Endodermal cell (in vitro differentiated cells): ENCODE measurements at places on chromosomes 6 and 20.

DNA sequence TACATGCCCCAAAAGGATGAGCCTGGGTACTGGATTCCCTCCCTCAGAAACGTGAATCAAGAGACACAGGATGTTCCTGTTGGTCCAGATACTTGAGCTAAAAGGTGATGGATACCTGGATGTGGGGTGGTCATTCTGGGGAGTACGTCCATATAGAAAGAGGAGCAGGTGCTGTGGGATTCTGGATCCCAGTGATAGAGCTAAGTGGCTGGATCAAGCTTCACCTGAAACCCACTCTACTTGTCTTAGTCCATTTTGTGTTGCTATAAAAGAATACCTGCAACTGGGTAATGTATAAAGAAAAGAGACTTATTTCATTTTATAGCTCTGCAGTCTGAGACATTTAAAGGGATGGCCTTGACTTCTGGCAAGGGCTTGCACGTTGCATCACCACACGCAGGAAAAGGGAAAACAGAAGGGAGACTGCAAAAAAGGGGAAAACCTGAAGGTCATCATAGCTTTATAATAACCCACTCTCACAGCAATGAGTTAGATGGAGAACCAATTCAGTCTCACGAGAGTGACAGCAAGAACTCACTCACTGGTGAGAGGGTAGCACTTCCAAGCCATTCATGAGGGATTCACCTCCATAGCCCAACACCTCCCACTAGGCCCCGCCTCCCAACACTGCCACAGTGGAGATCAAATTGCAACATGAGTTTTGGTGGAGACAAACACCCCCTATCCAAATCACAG is 31.2 kb downstream of the RIPOR3 start:
- DNase-seq: no peak

DNA sequence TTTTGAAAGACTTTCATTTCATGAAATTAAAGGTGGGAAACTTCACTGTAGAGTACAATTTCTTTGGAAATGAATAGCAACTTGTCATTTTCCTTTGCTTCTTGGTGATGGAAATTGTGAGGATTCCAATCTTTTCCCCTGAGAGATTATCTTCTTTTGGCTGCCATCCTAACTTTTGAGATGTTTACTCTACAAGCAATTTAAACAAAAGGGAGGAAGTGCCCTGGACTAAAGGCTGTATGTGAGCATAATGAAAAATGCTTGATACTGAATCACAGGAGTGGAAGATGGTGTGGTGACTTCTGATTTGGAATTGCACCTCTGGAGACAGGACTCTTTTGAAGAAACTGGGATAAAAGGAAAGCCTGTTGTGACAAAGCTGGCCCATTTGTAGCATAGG is 43.1 kb upstream of the JAG1 start:
- DNase-seq: no peak

DNA sequence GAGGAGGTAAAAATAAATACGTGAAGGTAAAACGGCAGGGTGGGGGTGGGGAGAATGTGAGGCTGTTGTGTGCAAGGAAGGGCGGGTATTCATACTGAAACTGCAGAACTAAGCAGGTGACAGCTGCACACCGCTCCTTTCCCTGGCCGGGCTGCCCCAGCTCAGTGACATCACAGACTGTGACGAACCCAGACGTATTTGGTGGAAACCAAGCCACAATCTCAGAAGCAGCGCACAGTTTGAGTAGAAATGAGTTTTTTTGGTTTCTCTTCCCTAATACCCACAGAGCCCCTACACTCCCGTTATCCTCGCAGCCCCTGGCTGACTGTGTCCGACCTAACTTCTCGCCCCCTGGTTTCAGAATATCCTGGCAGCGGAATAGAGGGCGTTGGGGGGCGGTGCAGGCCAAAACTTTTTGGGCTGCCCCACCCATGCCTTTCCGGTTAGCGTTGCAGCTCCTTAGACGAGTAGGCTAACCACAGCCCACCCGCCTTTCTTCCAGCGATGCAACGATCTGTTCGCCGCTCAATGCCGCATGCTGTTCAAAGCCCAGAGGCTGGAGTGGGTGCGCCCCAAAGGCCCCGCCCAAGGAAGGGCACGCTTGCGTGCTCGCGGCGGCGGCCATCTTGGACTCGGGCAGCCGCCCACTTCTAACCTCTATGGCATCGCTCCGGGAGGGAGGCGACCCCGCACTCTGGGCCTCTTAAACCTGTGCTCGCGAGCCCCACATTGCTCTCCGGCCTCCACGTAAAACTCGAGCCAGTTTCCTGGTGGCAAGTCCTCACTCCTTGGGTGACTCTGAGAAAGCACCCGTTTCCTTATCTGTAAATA is 9.1 kb downstream of the BAK1 start:
- peak; percentile 90 for DNase-seq

DNA sequence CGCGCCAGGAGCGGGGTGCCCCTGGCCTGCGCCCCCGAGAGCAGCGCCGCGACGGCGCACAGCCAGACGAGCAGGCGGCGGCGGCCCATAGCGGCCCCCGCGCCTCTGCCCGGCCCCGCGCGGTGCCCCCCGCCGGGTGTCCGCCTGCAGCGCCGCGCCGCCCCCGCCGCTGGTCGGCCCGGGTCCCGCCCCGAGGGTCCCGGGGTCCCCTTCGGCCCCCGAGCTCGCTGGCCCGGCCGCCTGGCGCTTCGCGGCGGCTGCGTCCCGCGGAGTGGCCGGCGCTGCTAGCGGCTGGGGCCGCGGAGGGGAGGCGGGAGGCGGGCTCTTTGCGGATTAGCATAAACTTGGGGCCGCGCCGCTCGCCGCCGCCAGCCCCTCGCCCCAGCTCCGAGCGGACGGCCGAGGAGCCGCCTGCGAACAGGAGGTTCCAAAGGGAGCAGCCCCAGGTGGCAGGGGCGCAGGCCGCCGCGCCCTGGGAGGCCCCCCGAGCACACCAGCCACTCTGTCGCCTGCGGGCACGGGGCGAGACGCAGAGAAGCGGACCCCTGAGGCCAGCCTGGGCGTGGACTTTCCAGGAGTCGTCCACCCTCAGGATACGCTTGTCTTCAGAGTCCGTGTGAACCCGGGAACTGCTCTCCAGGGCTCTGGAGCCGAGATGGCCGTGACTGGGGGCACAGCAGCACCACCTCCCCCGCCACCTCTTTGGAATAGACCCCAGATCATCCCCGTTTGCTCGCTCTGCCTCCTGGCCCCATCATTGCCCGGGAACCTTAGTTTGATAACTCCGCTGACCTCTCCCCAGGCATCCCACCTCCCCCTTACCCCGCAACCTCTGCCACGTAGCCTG is at the start of gene EMILIN3:
TSS of gene EMILIN3 (minus strand) at position 273 of the 847 bp plus-strand sequence. CDS start at position 89, 184 bp downstream.
- DNase-seq: peak; percentile 80

DNA sequence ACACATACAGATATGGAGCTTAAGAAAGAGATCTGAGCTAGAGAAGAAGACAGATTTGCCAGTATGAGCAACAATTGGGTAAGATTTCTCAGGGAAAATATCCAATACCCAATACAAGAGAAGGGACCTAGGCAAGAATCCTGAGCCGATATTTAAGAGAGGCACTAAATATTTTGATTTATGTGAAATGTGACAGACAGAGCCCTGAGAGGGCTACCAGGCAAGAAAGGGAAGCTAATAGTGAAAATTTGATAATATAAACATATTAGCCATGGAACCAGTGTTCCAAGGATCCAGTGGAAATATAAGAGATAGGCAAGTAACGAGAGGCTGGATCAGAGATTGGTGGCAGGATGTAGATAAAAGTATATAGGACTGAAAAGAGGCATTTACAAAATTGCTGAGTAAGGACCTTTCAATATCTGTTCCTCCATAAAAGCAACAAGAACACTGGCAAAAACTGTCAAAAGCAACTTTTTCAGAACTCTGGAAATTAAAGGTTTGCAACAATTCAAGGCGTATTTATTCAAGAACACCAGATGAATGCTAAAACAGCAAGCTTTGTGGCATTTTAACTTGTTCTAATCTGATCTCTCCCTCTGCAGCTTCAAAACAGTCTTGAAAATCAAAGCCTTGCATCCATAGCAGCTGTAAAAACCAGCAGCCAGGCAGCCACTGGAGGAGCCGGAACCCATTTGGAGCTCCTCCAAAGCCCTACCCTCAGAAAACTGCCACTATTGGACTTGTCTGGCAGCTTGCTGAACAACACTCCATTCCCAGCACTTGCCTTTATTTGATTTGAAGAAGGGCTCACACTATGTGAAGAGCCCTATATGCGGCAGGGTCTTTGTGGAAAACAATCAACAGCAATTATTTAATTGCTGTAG is 58.8 kb downstream of the REV3L start:
- DNase-seq: no peak

DNA sequence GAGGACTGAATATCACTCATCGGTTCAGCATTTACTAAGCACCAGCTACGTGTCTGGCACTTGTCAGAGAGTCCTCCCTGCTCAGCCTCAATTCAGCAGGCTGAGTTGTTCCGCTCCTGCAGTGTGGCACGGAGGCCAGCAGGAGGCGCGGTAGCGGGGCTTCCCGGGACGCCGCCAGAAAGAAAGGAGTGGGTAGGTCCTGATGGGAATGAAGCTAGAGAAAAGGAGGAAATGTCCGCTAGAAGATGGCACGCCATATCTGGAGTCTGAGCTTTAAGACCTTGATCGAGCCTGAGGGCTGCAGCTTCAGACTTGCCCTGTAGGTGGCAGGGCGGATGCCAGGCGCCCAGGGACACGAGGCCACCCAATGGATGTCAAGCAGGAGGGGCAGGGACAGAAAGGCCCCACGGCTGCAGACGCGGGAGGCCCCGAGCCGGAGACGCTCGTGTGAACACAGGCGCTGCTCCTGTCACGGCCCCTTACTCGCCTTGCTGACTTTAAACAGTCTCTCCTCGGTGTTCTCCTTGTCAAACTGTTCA is 18.7 kb downstream of the SERPINB6 start:
- peak; percentile 97 for DNase-seq

DNA sequence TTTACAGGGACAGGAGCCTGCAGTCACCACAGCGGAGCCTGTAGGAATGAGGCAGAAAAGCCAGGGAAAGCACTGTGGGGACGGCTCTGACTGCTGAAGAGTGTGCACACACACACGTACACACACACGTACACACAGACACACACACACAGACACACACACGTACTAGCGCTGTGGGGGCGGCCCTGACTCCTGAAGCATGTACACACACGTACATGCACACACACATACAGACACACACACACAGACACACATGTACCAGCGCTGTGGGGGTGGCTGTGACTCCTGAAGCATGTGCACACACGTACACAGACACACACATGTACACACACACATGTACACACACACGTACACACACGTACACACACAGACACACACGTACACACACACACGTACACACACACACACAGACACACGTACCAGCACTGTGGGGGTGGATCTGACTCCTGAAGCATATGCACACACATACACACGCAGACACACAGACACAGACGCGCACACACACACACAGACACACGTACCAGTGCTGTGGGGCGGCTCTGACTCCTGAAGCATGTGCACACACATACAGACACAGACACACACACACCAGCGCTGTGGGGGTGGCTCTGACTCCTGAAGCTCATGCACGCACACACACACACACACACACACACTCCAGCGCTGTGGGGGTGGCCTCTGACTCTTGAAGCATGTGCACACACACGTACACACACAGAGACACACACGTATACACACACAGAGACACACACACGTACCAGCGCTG is 127.3 kb downstream of the DLL1 start:
- DNase-seq: peak; percentile 31

- no peak for DNase-seq
These were observed 117.1 kb upstream of the PRND start for GRCh38 chr20:4604580-4604979.

DNA sequence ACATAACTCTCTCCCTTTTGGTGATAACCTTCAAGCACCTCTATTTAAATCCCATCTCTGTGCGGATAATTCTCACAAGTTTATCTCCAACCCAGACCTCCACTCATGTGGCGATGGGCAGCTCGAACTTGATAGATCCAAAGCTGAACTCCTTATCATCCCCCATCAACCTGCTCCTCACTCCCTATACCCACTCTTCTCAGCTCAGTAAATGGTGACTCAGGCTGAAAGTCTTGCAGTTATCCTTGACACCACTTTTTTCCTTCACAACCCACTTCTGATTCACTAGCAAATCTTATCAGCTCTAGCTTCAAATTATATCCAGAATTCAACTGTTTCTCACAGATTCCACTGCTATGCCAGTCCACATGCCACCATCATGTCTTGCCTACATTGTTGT is 155.3 kb upstream of the STXBP5 start:
- no peak for DNase-seq

DNA sequence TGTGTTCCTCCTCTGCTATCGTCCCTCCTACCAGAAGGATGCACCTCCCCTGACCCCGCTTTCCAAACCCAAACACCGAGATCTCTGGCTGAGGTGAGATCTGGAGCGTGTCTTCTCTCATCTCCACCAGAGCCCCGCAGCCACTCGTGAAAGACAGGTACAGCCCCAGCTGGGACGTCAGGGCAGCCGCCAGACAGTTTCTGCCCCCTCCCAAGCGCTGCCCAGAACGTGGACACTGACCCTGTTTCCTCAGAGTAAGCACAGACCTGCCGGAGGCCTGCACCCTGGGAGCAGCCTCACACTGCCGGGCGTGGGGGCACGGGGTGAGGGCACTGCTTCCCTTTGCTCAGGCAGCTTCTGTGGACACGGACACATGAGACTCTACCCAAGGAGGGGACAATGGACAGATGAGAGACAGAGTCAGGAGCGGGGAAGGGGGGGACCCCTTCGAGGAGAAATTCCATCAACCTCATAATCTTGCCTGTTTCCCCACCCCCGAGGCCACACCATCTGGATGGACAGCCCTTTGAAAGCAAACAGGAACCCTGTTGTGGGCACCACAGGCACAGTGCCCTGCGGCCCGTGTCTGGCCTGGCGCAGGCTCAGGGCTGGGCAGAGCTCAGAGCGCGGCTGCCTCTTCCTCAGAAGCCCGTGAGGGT is 210.6 kb downstream of the DLL1 start:
- DNase-seq: peak; percentile 35

- DNase-seq: peak; percentile 85
These were observed 2.3 kb downstream of the E2F3 start for GRCh38 chr6:20403766-20404640.

DNA sequence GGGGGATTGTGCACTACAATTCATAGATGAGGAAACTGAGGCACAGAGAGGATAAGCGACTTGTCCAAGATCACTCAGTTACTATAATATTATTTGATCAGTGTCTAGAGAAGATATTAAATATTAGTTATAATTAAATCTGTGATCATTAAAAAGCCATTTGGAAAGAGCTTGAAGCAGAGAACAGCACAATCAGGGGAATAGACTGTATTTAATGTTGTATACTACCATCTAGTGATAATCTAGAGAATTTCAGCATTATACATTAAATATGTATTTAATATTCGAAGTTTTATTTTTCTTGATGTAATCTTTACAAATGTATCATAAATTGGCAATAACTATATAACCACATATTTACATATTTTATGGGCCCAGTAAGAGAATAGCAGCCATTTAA is 20.1 kb upstream of the MTCL3 start:
- DNase-seq: no peak

- no peak for DNase-seq
These were observed 24.5 kb downstream of the GZF1 start for GRCh38 chr20:23386304-23387117.
